Esophagus squamous epithelium (tissue), 5 donors: ENCODE measurements at places on chromosomes 7 and 10.

GRCh38 chr7:150788474-150789269, 11.5 kb downstream of the TMEM176B start:
- DNase-seq, result no peak

GRCh38 chr7:112484671-112485167, 3.9 kb downstream of the LSMEM1 start:
- DNase-seq, result no peak

GRCh38 chr7:29812185-29812876, 6.0 kb downstream of the WIPF3 start:
- DNase-seq, result no peak

DNA sequence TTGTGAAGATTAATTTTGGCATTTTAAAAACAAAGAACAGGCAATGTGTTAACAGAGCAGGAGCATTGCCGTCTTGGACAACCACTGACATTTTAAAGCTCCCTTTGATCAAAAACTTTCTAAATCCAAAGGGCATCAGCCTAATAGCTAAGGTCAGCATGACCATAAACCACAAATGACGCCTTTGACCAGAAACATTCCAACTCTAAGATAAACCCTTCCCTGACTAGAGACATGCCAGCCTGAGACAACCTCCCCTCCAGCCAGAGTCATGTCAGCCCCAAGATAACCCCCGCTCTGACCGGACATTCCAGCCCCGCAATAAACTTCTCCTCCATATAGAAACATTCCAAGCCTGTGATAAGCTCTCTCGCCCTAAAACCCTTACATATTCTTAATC, 949.4 kb upstream of the POT1 start:
- no peak for DNase-seq

- DNase-seq, result no peak
These were observed 88.1 kb downstream of the GSAP start for GRCh38 chr7:77327932-77328628.

DNA sequence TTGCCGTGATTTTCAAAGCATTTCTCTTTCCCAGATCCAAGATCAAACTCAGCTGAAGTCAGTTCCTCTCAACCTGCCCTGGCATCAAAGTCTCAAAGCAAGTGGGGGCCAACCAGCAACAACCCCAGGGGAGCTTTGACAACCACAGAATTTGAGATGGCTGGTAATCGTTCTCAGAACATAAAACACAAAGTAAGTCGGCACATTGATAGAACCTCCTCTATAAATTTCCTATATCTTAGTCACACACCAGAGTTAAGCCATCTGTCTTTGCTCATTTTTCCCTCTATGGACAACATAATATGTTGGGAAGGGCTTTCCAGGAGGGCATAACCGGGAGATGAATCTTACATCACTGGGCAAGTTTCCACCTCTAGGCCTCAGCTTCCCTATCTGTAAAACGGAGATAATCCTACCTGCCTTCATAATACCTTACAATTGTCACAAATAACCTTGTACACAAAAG, 1.2 kb upstream of the DNAJC9 start:
- DNase-seq, result no peak

GRCh38 chr10:4810092-4810491, 15.9 kb upstream of the AKR1E2 start:
- no peak for DNase-seq

DNA sequence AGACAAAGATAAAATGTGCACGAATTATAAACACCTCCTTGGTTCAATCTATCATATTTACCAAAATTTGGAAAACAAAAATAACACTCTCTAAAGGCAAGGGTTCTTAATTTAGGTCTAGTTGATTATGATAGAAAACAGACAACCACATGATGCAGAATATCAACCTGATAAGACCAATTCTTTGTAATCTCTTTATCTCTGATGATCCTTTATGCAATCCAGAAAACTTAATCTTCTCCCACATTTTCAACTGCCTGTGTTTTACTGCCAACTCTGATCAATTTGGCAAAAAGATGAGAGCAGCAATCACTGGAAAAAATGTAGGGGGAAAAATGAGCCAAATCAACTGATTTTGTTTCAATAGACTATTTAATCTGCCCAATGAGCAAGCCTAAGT, 148.5 kb downstream of the LRRN3 start:
- DNase-seq, result no peak

DNA sequence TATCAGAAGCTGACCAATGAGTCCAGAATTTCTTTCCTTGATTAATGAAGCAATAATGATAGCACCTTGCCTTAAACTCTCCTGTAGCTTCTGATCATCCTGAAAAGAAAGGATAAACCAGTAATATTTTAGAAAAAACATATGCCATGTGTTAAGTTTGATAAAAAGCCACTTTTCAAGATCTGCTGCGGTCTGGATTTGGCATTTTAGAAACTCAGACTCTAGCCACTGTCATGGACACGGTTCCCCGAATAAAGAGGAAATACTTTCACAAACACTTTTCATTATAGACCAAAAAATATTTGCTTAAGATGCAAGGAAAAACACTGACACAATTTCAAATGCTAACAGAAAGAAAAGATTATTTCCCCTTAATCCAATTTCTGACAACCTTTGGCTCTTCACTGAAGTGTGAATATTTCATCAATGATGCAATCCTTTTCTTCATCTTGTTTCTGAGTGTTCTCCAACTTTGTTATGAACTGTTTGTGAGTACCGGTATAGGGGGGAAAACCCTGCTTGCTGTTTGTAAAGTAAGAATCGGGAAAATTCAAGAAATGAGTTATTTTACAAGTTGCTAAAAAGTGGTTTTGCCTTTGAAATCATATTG, 329.5 kb downstream of the CRPPA start:
- DNase-seq, result no peak

DNA sequence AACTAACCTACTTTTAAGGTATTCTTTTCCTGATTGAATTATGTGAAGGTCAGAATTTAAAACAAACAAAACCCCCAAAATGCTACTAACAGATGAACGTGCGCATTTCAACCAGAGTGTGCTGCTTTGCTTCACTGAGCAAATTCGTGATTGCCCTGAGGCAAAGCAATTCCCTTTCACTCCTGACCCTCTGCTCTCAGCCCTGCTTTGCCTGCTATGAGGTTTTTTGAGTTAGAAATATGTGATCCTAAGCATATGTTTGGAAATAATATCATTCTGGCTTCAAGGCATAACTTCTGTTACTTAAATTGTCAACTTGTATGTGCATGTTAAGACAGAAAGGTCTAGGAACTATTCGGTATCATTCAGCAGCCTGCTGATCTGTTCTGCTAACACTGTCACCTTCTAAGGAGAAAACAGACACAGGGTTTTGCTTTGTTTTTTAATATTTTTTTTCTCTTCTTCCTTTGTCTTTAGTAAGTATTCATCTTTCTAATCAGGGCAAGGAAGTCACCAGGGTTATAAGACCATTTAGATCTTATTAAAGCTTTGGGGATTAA, 124.2 kb downstream of the GNAT3 start:
- DNase-seq, result no peak

GRCh38 chr7:3649678-3650440, 348.8 kb downstream of the SDK1 start:
- DNase-seq, result no peak

- no peak for DNase-seq
These were observed 57.8 kb downstream of the INPP5F start for GRCh38 chr10:119783665-119784027.

DNA sequence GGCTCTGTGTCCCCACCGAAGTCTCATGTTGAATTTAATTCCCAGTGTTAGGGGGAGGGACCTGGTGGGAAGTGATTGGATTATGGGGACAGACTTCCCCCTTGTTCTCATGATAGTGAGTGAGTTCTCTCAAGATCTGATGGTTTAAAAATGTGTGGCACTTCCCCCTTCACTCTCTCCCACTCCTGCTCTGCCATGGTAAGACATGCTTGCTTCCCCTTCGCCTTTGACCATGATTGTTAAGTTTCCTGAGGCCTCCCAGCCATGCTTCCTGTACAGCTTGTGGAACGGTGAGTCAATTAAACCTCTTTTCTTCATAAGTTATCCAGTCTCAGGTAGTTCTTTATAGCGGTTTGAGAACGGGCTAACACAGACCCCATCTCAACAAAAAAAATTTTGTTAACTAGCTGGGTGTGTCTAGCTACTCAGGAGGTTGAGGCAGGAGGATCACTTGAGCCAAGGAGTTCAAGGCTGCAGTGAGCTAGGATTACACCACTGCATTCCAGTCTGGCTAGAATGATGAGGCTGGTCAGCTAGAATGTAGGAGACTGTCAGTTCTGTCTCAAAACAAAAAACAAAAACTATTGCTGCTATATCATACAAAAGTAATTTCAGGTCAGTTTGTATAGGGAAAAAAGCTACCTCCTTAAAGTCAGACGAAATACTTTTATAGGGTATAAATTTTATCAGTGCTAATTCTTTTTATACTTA, 57.7 kb downstream of the ATAD1 start:
- DNase-seq, result no peak

- DNase-seq, result no peak
These were observed 148.4 kb downstream of the GRID1 start for GRCh38 chr10:86218160-86218559.

DNA sequence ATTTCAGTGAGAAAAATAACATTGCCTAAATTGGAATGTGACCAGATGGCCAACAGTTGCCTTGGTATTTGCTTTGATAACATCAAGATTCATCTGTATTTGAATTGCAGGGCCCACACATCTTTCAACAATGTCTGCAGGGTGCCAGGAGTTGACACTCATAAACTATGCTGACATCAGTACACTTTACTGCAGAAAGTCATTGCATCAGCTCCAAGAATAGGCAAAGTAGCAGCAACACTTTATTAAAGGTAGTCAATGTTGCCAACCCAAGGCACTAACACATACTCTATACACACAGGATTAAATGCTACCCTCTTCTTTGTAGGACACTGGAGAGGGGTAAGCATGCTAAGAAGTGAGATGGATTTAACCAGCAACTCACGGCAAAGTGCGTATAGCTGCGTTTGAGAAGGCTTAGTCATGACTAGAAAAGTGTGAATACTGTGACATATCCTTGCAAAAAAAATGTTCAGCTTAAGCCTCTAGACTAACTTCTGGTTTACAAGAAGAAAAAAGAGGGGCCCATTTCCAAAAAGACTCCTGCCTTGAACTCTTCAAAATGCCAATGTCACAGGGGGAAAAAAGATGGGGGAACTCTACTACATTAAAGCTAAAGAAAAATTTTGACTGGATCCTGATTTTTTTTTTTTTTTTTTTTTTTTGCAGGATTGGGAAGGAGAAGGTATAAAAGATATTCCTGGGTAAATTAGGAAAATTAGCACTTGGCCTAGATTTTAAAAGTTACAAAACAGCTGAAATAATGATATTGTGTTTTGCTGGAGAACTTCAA, 2.2 kb downstream of the BBIP1 start:
- DNase-seq, result no peak

DNA sequence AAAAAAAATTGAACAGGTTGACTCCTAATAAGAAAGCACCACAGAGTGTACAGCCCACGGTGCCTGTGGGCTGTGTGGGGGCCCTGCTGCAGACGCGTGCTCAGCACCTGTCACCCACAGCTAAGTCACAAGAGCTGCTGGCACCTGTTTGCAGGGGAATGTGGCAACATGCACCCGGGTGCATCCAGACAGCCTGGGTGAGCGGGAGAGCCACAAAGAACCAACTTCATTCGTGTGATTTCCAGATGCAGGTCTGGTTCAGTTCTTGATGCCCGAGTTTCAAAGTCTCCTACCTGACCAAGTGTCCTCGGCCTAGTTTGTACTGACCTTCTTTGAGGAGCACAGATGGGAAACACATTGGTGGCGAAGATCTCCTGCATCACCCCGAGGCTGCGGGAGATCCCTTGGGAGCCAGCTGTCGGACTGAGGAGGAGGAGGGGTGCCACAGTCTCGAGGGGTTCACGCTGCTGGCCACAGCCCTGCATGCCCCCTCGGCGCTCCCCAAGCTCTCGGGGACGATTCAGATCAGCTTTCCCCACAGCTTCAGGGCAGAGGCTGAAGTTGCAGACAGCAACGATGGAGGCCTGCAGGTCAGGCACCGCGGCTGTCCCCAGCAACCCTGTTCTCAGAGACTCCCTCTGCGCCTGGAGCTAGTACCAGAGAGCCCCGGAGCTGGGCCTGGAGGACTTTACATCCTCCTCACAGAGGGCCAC, 35.3 kb downstream of the AMZ1 start:
- DNase-seq, result no peak

DNA sequence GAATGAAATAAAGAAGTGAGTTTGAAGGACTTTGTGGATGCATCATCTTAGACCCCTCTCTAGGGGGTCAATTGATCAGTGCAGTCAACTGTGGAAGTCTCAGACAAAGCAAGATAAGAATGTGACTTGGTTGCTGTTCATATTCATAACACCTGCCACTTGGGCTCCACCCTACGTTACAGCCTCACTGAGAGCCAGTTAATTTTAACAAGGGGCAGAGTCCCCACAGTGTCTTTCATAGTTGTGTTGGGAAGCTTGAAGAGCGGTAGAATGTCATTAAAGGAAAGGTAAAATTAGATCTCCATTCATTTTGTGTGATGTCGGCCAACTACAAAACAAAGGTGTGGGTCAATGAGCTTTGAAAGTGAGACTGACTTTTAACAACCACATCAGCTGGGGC, 442.1 kb upstream of the C7orf33 start:
- DNase-seq, result no peak

GRCh38 chr10:20415684-20416083, 481.4 kb downstream of the NEBL start:
- no peak for DNase-seq

DNA sequence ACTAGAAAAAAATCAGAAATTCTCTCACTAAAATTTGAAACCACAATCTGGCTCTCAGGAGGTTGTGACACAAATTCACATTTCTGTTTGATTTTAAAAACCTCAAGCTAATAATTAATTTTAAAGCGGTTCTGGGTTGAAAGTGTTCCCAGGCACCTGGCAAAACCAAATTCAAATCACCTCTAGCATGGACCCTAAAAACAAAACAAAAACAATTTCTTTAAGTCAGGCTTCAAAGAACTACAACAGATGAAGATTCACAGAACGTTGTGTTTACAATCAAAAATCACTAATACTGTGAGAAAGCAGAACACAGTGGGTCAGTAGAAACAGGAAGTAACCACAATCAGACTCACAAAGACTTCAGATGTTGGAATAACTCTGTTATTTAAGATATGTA, 7.2 kb upstream of the RELN start:
- DNase-seq, result no peak

GRCh38 chr10:96118604-96119450, 11.3 kb upstream of the ZNF518A start:
- no peak for DNase-seq

DNA sequence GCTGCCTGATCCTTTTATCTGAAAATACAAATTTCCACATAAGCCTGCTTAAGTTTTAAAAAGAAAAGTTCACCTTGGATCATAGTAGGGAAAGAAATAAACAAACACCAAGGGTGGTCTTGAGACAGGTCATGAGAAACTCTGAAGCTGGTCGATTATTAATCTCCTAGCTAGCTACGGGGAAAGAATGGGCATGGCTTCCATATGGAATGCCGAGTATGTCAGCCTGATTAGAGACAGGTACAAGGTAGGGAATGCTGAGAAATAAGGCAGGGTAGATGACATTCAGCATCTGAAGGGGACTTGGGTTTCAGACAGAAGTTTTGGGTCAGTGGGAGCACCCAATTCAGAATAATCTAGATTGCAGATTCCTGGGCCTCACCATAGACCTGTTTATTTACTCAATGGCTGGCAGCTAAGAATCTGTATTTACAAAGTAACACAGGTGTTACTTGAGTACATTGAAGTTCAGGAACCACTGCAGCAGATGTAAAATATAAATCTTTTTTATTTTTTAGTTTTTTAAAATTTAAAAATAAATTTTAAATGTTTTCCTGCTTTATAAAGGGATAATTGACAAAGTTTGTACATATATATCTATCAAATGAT, 49.0 kb downstream of the SCIN start:
- no peak for DNase-seq
